ENCODE measurements at places on chromosomes 3 and 15. TPM values are rescaled to one million over a fixed set of nuclear protein-coding genes. Genes with fewer than 3 reads are reported as not detected.

The KLHL25 gene
- 2.8 TPM for total RNA-seq

The PGBD4 gene
- total RNA-seq = 1.6 TPM

The GPR15 gene
- not detected for total RNA-seq

The ARHGAP31 gene
- total RNA-seq = 23.5 TPM

The TBC1D2B gene
- total RNA-seq = 51.5 TPM

The OR5K2 gene
- not detected for total RNA-seq

The C2CD4A gene
- total RNA-seq = not detected

The CHRM5 gene
- not detected for total RNA-seq

The KNG1 gene
- total RNA-seq = not detected

The CFAP100 gene
- total RNA-seq = not detected

The FAM43A gene
- total RNA-seq = 14.1 TPM

The WDR72 gene
- not detected for total RNA-seq

The ZWILCH gene
- total RNA-seq = 7.8 TPM

The AMIGO3 gene
- total RNA-seq = 0.27 TPM

The TMOD2 gene
- total RNA-seq = 18.9 TPM

The SAMMSON gene
- total RNA-seq = not detected

The EPHA3 gene
- total RNA-seq = 0.98 TPM

The FAM240A gene
- total RNA-seq = not detected

The FETUB gene
- not detected for total RNA-seq

The PRR23C gene
- not detected for total RNA-seq

The DLEC1 gene
- 0.09 TPM for total RNA-seq

The SI gene
- not detected for total RNA-seq

The NR1I2 gene
- not detected for total RNA-seq

The SMAD6 gene
- 27.2 TPM for total RNA-seq

The SCG5 gene
- 16.7 TPM for total RNA-seq

The CELSR3 gene
- total RNA-seq = 0.81 TPM

The TMC3 gene
- total RNA-seq = under 0.01 TPM

The C3orf49 gene
- total RNA-seq = not detected

The KCNMB3 gene
- total RNA-seq = 0.08 TPM

The TSEN2 gene
- 17.7 TPM for total RNA-seq

The PPM1L gene
- 1.4 TPM for total RNA-seq

The XCR1 gene
- not detected for total RNA-seq

The SLC9C1 gene
- total RNA-seq = 0.33 TPM

The ZNF660 gene
- total RNA-seq = 2.0 TPM

The ABHD14A gene
- total RNA-seq = 7.4 TPM

The C3orf22 gene
- not detected for total RNA-seq

The HLTF gene
- 61.4 TPM for total RNA-seq

The EOMES gene
- total RNA-seq = not detected

The SLC6A11 gene
- not detected for total RNA-seq

The CFAP91 gene
- total RNA-seq = 0.98 TPM

The GHSR gene
- not detected for total RNA-seq

The A4GNT gene
- total RNA-seq = not detected

The HPS3 gene
- 33.0 TPM for total RNA-seq

The CD200R1 gene
- total RNA-seq = not detected

The LOXL1 gene
- total RNA-seq = 53.4 TPM

The SERINC4 gene
- total RNA-seq = not detected

Data from fibroblast of the aortic adventitia (primary cell).